NCI-H1417 (cell line): ENCODE measurements at places on chromosomes 7 and 10.

DNA sequence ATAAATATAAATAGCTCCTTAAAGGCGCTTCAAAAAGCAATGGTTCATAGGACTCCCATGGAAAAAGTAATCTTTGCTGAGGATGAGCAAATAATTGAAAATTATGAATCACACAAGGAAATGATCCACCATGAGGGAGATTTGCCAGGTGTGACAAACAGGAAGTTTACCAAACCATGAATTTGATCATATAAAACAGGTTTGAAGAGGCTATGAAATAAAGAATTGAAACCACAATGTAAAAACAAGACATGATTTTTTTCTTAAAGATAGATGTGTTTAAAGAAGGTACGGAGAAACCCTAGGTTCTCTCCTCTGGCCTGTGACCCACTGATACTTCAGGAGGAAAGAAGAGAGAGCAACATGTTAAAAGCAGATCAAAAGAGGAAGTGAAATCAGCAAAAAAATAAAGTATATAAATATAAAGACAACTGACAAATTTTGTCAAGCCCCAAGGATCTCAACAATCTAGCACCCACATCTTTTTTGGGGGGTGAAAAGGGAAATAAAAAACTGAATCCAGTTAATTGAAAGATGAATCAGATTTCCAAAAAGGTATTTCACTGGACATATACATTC, 111.3 kb upstream of the ASAH2 start:
- DNase-seq: no peak

GRCh38 chr7:26549281-26549944, 257.8 kb downstream of the SNX10 start:
- DNase-seq: no peak

DNA sequence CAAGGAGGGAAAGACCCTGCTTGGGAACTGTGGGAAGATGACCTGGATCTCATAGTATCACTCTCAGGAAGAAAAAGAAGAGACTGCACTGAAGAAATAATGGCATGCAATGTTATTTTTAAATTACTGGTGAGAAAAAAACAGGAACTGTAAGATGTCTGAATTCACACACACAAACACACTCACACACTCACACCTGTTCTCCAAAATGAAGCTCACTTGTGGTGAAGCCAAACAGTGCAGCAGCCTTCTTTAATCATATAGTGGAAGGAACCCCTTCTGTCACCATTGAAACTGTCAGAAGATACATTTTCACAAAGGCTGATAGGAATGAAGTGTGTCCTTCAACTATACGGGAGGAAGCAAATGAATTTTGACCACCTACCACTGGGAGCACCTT, 156.5 kb upstream of the GHITM start:
- DNase-seq: no peak

DNA sequence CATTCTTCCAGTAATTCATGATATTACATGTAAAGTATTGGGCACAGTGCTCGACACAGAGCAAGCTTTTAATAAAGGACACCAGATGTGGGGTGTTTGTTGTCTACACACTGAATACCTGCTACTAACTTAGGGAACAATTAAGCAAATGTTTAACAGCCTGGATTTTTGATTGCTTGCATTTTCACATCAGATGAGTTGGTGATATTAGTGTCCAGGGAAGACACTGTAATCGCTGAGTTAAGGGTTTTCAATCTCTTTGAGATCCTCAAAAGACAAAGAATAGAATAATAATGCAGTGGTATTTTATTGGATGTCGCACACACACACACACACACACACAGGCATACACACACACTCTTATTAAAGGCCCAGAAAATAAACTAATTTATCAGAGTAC, 79.1 kb downstream of the VIM start:
- DNase-seq: no peak

GRCh38 chr10:74474022-74474713, 323.1 kb downstream of the ADK start:
- DNase-seq: no peak

GRCh38 chr10:80485076-80485945, 31.2 kb downstream of the TSPAN14 start:
- no peak for DNase-seq

GRCh38 chr10:125953778-125954385, 57.5 kb downstream of the FANK1 start:
- no peak for DNase-seq

- DNase-seq: no peak
These were observed 50.4 kb downstream of the MGAM2 start for GRCh38 chr7:142161921-142162320.

DNA sequence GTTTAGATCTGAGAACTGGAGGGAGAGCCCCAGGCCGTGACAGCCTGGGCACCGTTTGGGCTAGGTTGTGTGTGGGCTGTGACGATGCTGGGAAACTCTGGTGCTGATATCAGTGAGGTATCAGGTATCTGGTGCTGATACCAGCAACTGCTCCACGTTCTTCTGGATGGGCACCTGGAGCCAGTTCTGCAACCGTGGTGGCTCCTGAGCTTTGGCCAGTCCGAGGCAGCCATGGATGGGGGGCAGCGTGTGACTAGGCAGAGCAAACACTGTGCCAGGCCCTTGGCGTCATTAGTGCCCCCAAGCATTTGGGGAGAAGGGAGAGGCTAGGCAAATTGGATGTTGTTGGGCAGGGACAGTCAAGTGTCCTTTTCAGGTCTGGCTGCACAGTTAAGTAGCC, 57.9 kb downstream of the ZNF467 start:
- peak; percentile 44 for DNase-seq
